ENCODE measurements at places on chromosomes 3 and 15.
A peak's percentile ranks its signal among the peaks of the same experiment; 100 is the strongest.

DNA sequence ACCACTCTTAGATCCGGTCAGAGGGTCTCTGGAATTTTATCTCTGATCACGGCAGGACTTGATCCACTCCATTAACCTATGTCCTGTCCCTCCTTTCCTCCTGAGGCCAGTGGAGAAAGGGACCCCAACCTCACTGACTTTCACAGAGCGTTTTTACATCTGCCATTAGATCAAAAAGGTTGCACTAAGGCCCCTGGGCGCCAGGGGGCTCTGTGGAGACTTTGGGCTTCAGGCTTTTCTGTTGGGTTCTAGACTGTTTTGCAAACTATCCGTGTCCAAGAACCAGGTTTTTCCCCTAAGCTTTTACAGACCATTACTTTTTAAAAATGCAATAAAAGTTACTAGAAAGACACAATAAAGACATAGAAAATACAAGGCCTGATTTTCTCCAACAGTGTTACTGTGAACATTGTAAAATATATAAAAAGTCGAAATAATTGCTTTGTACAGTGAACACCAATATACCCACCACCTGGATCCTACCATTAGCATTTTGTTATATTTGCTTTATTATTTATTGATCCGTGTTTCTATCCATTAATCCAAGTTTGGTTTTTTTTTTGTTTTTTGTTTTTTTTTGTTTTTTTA, 159.7 kb downstream of the POLR2M start:
- DNase-seq, result peak; percentile 72

DNA sequence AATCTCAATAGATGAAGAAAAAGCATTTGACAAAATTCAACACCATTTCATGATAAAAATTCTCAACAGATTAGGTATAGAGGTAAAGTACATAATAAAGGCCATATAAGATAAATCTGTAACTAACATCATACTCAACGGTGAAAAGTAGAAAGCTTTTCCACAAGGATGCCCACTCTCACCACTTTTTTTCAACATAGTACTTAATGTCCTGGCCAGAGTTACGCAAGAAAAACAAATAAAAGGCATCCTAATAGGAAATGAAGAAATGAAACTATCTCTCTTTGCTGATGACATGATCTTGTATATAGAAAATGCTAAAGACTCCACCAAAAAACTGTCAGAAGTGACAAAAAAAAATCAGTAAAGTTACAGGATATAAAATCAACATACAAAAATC, 33.0 kb downstream of the THBS1 start:
- DNase-seq, result no peak

- DNase-seq, result peak; percentile 43
Measured at GRCh38 chr3:53196575-53197407, 35.8 kb downstream of the PRKCD start.

GRCh38 chr3:136657526-136657925, 94.7 kb downstream of the STAG1 start:
- no peak for DNase-seq

DNA sequence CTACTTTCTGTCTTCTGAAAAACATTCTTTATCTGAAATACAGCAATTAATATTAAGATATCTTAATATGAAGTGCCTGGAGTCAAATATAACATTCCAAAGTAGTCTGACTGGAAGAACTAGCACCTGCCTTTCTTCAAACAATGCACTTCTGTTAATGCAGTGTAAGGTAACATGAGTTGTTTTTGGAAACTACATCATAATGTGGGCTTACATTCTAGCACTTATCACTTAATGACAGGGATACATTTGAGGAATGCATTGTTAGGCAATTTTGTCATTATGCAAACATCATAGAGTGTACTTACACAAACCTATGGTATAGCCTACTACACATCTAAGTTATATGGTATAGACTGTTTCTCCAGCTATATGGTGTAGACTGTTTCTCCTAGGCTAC, 49.2 kb downstream of the SLC15A2 start:
- no peak for DNase-seq

DNA sequence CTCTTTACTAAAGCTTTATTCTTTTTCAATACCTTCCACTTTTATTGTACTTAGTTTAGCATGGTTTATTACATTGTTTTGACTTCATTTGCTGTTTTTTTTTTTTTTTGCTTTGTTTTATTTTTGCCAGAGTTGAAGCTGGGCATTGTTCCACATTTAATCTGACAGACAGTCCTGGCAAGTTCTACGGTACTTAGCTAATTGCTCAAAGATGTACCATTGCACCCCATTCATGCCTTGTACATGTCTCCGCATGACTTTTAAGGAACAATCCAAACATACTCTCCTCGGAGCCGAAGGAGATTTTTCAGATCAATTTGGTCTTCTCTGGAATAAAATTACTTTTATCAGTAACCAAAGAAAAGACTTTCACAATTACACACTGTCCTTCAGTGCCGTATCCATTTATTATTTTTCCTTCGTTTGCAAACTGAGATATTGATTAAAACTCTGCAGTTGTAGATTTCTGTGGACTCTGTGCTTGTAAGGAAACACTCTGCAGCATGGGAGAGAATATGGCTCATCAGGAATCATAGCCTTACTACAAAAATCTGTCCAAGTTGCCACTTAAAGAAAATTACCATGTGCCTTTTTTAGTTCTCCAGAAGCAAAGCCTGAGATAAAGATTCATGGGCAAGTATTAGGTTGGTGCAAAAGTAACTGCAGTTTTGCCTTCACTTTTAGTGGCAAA, 952.0 kb downstream of the AGBL1 start:
- DNase-seq, result no peak

GRCh38 chr3:196916995-196917394, 25.3 kb downstream of the NCBP2 start:
- DNase-seq, result no peak

DNA sequence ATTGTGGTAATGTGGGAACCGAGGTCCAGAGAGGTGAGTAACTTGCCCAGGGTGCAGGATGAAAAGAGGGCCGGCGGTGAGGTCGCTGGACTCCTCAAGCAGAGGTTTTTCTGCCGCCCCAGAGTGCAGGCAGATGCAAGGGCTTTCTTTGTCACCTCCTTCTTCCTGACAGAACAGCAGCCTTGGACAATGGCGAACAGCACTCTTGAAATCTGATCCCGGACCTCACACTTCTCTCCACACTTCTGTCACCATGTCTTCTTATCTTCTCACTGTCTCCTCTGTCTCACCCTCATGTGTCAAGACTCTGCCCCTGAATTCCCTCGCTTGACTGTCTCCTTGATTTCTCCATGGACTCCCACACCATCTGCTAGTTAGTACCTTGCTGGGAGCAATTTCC, 15.4 kb upstream of the VPS8 start:
- no peak for DNase-seq

DNA sequence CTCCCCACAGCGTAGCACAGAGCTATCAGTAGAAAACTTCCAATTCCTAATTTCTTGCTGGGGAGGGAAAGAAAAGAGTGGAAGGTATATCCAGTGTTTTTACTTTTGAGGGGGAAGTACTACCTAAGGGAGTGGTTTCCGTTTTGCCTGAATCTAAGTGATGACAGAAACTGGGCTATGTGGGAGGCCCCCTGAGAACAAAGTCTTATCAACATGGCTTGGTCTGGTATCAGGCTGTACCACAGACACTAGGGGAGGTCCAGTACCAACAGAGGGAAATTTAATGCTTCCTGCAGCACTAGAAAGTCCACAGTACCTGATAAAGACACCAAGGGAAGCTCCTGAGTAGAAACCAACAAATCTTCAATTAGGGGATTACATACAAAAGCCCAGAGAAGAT, 199.2 kb downstream of the IL5RA start:
- no peak for DNase-seq

DNA sequence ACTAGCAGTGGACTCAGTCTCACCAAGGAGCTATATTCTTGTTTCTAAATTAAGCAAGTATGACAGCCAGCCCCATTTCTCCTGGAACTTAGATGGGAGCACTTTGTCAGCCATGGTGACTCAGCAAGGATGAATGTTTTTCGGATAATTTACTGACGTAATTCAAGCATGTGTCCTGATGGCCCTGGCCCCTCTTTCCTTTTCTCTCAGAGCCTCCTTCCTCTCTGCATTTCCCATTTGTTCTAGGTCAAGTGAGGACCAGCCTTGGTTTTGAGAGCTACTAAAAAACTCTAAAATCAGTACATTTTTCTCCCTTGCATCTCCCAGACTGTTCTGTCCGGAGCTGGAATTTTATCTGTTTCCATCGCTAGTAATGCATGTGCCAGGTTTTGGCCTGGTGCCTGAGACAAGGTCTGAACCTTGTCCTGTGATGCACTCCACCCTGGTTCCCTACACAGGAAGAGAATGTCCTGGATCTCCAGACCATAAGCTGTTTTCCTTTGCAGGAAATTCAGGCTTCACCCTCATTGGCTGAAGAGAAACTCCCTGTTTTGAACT, 256.6 kb upstream of the ROPN1 start:
- no peak for DNase-seq

DNA sequence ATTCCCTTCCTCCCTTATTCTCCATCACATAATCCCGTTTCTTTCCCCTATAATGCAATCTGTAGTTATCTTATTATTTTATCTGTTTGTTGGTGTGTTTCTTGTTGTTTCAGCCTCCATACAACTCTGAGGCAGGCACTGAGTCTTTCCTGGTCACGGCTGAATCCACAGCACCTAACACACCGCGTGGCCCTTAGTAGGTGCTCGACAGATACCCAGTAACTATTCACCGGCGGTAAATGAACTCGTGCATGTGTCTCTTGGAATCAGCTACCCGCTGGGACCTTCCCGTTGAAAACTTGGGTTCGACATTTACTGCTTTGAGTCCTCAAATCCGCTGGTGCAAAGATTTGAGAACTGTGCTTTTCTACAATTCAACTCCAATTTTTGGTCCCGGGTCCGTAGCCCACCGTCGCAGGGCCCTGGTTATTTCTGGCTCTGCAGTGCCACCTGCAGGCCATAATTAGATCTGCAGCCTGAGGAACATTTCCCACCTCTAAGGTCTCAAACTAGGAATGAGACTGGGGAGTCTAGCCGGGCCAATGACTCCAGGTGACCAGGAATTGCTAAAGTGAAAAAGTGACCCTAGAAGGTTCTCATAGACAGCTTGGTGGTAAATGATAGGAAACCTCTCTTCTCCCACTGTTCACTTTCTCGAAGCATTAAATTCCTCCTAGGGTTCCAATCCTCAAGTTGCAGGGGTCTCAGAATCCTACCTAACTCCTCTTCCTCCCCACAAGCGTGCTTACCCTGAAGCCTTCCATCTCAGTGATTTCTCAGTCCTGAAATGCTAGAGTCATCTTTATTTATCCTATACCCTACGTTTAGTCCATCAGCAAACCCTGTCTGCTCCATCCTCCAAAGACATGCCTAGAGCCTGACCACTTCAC, 40.0 kb upstream of the TRH start:
- DNase-seq, result peak; percentile 41

DNA sequence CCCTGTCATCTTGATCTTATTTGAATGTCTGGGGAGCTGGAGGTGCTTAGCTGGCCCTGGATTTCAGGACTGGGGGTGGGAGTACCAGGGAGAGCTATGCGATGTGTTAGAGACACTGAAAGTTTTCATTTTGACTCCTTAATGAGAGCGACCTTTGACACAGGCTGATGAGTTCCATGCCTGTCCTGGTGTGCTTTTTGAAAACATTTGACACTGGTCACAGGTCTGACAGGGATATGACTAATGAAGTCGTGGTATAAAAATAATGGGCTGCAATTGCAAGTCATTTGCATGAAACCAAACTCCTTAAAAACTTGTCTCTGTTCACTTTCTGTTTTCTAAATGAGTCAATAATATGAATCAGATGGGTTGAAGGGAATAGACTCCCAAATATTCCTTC, 81.9 kb downstream of the MECOM start:
- no peak for DNase-seq

DNA sequence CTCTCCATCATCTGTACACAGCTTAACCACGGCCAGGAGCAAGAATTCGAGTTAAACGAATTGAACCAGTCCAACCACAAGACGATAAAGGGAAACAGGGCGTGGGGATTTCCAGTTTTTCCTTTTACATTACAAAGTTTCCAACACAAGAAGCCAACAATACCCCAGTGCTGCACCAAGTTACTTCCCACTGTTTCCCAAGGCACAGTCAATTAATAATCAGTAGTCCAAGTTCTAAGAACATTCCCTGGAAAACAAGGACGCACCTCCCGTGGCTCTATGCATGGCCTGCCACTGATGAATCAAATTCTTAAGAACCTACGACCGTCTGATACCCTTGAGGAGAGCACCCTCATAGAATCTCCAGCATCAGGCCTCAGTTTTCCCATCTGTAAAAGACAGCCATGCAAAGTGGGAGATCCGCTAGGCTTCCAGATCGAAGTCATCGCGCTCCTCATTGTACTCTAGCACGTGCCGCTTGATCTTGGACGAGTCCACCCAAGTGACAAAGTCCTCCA, 774 bp downstream of the IMP3 start:
- no peak for DNase-seq

DNA sequence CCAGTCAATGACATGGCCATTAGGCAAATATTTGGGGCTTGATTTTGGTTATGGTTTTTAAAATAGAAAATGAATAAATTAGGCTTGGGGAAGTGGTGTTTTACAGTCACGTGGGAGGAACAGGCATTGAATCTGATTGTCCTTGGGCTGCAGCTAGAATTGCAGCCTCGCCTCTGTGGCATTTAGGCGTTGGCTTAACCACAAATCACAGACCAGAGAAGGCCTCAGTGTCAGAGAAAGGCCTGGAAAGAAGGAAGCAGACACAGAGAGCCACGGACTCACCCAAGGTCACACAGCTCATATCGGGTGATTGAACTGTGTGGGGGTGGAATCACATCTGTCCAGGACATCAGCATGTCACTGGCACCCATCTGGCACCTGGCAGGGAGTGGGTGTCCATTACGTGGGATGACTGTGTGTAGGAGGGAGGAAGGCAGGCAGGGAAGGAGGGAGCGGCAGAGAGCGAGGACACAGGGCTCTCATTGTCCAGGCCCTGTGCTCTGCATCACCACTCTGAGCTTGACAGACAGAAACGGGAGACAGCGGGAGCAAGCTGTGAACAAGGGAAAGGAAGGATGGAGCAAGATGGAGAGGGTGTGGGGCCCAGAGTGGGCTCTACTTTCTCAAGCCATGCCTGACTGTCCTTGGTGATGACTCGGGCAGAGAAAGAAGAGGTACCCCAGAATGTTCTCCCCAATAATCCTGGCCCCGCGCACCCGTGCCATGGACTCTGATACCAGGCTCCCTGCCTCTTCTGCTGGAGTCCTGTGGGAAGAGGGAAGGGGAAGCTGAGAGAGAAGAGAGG, 186.4 kb downstream of the FAM43A start:
- no peak for DNase-seq

All from activated naive CD4-positive, alpha-beta T cell treated with anti-CD3 and anti-CD28 coated beads, Interleukin-2, amount 10 ng/mL, durations not matched to agents 7 days and 5 days (primary cell).